Tibial nerve (tissue), 4 donors: ENCODE measurements at places on chromosomes 2 and 18.

GRCh38 chr2:241216211-241216761, 27.8 kb downstream of the ANO7 start:
- no peak for DNase-seq

DNA sequence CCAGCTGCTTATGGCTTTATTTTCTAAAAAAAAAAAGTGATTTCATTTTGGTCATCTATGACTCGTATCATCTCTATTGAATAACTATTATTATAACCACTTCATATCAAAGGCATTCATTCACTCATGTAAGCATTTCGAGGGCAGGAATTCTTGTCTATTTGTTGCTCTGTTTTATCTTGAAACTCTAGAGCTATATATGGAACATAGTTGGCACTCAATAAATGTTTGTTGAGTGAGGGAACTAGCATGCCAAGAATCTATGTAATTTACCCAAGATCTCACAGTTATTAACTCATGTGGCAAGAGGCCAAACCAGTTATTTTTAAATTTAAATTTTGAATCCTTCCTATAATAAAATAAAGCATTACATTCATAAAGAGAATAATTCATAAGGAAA, 470.1 kb downstream of the TMX3 start:
- no peak for DNase-seq

GRCh38 chr2:157376041-157376440, 50.4 kb upstream of the ERMN start:
- DNase-seq = no peak

DNA sequence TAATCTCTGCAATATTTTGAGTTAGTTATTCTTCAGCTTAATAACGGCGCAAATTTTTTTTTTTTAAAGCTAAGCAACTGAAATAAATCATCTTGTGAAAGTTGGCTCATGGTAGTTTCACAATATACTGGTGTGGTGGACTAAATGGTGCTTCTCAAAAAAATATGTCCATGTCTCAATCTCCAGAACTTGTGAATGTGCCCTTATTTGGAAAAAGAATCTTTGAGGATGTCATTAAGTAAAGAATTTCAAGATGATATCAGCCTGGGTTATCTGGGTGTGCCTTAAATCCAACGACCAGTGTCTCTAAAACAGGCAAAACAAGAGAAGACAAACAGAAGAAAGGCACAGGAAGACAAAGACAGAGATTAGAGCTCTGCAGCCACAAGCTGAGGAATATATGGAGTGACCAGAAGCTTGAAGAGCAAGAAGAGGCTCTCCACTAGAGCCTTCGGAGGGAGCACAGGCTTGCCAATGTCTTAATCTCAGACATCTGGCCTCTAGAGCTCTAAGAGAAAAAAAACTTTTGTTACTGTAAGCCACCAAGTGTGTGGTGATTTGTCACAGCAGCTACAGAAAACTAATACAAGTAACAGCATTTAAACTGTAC, 71.4 kb downstream of the HNMT start:
- no peak for DNase-seq

DNA sequence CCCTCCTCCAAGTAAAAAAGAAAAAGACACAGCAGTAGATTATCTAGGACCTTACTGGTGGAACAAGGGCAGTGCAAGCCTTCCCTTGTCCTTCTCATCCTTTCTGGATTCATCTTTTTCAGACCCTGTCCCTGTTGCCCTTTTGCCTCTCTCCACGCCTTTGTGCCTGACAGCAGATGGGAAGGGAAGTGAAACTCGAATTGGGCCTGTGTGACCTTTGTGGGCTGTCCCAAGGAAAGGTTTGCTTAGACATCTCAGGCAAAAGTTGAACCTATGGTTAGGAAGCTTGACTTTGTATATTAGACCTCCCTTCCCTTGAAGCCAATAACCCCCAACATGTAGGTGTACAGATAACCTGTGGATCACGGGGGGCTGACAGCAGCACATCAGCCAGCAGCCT, 185.3 kb downstream of the PRKCE start:
- DNase-seq = no peak

GRCh38 chr2:72527424-72527823, 298.4 kb downstream of the EXOC6B start:
- no peak for DNase-seq

DNA sequence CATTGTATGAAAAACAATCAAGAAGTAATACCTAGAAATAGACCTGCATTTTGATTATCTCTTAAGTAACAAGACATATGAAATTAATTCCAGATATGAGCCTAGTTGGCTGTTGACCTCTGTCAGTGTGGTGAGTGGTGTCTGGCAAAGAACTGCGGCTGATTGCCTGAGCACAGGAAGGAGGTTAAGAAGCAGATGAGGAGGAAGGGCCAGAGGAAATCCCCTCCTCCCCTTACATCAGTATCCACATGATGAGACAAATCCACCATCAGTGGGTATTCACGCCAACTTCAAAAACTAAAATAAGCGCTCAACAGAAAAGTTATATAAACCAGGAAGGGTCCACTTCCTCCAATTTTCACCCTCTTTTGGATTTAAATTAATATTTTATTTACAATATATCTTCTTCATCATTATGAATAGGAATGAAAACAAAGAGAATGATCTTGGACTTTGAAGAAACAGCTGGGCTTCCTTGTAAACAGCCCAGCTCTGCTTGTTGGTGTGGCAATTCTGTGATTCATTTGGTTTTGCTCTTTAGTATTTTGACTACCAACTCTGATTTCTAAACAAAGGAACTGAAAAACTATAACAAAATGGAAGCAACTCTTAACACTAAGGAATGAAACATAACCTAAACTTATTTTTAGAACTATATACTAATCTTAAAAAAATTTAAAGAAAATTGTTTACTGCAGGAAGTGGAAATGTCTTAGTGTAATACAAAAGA, 27.3 kb downstream of the RFTN2 start:
- DNase-seq = no peak
